ENCODE measurements at places on chromosomes 7 and 10.

DNA sequence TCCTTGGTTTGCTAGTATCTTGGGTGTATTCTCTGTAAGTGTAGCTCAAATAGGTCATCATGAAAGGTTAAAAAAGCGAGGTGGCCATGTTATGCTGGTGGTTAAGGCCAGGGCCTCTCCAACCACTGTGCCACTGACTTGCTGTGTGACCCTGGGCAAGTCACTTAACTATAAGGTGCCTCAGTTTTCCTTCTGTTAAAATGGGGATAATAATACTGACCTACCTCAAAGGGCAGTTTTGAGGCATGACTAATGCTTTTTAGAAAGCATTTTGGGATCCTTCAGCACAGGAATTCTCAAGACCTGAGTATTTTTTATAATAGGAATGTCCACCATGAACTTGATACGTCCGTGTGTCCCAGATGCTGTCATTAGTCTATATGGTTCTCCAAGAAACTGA lies 17.1 kb downstream of the SCD start:
- no peak for DNase-seq

GRCh38 chr7:106535234-106535932 lies 125.6 kb downstream of the CCDC71L start:
- no peak for DNase-seq

DNA sequence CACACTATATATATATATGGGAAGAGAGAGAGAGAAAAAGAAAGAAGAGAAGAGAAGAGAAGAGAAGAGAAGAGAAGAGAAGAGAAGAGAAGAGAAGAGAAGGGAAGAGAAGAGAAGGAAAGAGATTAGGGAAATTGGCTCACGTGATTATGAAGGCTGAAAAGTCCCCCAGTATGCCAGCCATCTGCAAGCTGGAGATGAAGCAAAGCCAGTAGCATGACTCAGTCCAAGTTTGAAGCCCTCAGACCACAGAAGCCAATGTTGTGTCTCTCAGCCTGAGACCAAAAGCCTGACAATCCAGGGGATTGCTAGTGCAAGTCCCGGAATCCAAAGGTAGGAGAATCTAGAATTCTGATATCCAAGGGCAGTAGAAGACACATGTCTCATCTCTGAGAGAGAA lies 206.3 kb upstream of the PRSS1 start:
- DNase-seq: no peak

- no peak for DNase-seq
These were observed 26.1 kb downstream of the IL15RA start for GRCh38 chr10:5951167-5951711.

GRCh38 chr7:44673324-44673723 lies 66.9 kb downstream of the OGDH start:
- DNase-seq: no peak

DNA sequence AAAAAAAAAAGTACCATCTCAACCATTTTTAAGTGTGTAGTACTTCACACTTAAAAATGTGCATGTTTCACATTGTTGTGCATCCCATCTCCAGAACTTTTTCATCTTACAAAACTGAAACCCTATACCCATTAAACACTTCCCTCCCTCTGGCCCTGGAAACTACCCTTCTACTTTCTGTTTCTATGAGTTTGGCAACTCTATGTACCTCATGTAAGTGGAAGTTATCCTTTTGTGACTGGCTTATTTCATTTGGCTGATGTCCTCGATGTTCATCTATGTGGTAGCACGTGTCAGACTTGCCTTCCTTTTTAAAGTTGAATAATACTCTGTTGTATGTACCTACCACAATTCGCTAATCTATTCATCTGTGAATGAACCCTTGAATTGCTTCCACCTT lies 12.2 kb downstream of the KCNMA1 start:
- DNase-seq: no peak

DNA sequence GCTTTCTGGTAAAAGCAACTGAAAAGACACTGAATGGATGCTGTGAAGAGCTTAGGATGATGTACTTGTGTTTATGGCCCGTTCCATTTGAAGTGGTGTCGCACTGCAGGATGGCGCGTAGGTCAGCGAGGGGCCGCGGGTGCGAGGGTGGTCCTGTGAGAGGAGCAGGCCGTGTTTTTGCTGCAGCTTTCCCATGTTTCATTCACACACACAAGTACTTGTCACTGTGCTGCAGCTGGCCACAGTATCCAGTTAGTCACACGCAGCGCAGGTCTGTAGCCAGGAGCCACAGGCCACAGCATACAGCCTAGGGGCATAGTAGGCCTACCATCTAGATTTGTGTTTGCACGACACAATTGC lies 23.2 kb downstream of the WIPI2 start:
- no peak for DNase-seq

All from SIG-M5 (cell line).